ENCODE measurements at places on chromosomes 2 and 18.

DNA sequence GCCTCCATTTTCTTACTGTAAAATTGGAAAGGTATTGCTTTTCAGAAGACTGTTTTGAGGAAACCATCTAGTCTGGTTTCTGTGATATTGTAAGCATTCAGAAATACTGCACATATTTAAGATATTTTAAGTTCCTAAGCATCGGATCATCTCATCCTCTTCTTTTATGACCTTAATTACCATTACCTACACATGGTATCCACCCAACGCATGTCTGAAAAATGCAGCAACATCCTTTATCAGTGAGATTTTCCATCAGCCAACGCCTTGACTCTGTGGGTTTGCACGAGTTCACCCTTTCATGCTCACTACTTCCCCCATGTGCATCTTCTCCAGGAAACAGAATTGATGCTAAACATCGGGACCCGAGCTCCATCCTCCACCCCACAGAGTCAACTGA, 84.3 kb downstream of the COL4A4 start:
- no peak for DNase-seq

DNA sequence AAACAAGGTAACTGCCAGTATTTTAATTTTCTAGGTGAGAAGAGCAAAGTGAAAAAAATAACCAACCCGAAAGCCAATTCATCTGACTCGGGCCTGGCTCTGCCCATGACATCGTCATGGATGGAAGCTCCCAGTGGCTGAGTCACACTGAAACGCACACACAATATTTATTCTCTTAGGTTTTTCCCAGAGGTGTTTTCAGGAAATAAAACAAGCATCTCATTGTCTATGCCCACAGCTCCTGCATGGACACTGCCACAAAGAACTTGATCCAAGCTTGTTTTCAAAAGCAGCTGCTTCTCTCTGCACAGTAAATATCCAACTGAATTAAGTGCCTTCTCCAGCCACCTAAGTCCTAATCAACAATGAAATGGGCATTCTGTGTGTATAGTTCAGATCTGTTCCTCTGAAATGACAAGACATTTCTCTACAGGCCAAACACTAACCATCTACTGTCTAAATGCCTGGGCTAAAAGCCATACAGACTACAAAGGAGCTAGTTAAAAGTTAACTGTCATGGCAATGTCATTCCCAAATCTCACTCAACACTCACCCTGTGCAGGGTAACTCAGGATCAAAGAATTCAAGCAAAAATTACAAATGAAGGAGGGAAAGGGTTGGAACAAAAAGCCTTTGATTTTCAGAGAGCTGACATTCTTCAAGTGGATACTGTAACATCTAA, 62.9 kb downstream of the RPL31 start:
- DNase-seq, result no peak

- DNase-seq, result no peak
Measured at GRCh38 chr2:144679942-144680341, 160.0 kb upstream of the ZEB2 start.

- no peak for DNase-seq
Measured at GRCh38 chr2:71150082-71150816, 19.8 kb downstream of the MPHOSPH10 start.

GRCh38 chr2:81545626-81546025, 1241.1 kb upstream of the LRRTM1 start:
- no peak for DNase-seq

GRCh38 chr2:48278590-48278989, 251.4 kb upstream of the STON1 start:
- no peak for DNase-seq

GRCh38 chr18:42742969-42743368, 372.5 kb downstream of the RIT2 start:
- no peak for DNase-seq

DNA sequence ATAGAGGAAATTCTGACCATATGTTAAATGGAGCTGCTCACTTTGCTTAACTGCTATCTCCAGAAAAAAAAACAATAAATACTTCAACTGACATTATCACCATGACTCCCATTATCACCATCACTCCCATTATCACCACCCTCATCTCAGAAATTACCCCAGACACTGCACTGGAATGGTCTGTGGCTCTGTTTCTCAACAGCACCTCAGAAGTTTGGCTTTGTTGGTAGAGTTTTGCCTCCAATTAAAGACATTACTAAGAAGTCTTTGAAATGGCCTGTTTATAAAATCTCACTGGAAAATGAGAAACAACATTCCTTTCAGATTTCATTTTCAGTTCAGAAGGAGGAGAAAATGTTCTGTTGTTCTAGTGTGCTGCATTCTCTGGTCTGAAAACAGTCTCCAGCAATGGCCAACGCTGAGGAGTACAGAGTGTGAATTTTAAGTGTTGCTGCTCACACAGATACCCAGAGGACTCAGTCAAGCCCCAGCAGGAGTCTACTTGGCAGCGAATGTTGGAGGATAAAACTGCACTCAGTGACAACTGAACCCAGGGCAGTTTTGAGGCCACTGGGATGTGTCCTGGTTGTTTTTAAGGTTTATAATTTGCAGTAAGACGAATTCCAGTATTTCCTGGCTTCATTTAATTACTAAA, 364.5 kb upstream of the CDH2 start:
- DNase-seq, result no peak
